Pancreas (tissue), 10 donors: ENCODE measurements at places on chromosomes 6 and 20. TPM values are rescaled to one million over a fixed set of nuclear protein-coding genes. Genes with fewer than 3 reads are reported as not detected.

DNA sequence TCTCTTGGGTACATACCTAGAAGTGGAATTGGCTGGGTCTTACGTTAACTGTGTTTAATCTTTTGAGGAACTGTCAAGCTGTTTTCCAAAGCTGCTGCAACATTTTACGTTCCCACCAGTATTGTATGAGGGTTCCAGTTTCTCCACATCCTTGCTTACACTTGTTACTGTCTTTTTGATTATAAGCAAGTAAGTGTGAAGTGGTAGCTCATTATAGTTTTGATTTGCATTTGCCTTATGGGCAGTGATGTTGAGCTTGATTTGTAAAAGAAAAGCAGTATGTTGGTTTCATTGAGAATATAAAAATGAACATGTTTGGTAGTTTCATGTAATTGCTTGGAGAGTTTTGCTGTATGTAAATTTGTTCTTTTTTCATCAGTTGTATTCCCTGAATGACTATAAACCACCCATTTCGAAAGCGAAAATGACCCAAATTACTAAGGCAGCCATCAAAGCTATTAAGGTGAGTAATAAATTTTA, 40.4 kb downstream of the SCAF8 start:
- no peak for DNase-seq

GRCh38 chr6:128121610-128122009, 220.8 kb upstream of the THEMIS start:
- no peak for DNase-seq

DNA sequence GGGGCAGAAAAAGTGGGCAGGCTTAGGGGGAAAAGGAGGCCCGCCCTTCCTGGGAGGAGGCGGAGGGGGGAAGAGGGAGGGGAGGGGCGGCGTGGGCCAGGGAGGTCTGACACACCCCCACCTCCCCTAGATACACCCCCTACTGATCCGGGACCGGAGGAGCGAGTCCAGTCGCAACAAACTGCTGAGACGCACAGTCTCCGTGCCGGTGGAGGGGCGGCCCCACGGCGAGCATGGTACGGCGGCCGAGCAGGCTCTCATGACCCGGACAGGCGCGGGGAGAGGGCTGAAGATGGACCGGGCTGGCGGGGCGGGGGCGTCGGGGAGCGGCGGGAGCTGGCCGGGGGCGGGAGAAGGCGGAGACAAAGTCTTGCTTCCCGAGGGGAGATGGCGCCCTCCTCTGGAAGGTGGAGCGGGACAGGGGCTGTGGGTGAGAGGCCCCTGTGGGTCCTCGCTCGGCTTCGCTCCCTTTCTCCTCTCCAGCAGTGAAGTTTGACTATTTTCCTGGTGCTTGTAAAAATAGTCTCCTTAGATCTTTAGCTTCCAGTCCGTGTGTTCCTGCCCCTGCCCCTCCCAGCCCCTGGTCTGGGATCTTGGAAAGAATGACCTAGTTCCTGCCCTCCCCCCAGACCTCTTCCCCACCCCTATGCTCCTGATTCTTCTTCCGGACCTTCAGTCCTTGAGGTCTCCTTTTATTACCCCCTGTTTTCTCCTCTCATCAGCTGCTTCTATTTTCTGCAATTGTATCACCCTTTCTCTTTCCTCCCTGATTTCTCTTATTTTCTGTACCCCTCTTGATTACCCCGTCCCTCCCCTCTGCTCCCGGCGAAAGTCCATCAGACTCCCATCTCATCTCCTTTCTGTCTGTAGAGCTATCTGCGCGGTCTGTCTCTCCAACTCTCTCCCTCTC, 6.1 kb downstream of the SYNGAP1 start:
- DNase-seq = peak; percentile 87

- no peak for DNase-seq
Measured at GRCh38 chr6:42410861-42411260, 40.9 kb downstream of the TRERF1 start.

Gene RPS6KA2
- total RNA-seq = 95.4 TPM

GRCh38 chr6:130054725-130055124, 36.3 kb downstream of the L3MBTL3 start:
- no peak for DNase-seq

- DNase-seq = no peak
Measured at GRCh38 chr6:166003569-166003968, 164.1 kb downstream of the TBXT start.

DNA sequence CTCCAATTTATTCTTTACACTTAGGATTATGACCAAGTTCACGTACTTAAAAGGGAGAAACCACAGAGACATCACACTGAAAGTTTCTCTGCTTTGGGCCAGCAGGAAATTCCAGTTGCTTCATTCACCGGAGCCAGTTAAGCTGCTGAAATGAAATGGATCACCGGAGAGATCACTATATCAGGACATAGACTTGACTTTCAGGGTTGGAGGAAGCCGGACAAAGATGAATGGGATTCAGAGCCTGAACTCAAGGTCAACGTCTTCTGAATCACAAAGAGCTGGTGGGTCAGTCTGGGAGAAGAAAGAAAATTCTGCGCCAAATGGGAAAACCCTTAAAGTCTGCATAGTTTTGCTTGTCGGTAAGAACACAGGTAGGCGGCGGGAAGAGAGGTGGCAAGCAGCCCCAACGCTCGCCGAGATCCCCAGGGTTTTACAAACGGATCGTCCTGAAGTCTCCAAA, 81.9 kb upstream of the CCDC28A start:
- no peak for DNase-seq

DNA sequence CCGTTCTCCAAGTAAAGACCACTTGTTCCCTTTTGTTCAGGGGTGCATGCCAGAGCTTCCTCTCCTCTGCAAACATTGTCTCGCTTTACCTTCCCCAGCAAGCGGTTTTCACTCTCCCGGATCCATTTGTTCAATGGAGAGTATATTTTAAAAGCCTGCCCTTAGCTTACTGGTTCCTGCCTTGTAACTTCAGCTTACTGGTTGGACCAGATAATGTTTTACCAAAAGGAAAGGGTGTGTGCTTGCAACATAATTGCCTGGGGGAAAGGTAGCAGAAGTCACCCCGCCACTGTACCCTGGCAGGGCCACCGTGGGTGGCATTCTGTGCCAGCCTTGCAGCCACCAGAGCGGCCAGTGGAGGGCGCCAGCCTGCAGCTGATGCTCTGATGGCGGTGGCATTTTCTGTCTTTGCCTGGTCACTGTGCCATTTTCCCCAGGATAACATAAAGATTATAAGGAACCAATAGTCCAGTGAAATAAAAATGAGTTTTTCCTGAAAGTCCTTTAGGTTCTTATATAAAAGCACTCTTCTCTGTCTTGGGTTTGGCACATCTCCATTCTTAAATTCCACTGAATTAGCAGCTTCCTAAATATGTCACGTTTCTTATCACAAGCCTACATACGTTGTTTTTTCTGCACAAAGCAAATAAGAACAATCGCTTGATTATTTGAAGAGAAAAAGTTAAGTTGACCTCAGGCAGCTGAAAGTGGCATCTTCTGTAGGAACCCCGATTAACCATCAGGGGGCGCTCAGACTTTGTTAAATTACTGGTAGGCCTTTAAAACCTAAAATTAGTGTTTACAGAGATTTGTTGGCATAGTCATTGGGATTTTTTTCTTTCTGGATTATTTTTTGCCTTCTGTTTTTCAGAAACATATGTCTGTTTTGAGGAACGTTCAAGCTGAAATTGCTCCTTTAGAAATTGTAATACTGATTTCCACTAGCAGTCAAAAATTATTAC, 67.4 kb upstream of the XRN2 start:
- DNase-seq = peak; percentile 69

DNA sequence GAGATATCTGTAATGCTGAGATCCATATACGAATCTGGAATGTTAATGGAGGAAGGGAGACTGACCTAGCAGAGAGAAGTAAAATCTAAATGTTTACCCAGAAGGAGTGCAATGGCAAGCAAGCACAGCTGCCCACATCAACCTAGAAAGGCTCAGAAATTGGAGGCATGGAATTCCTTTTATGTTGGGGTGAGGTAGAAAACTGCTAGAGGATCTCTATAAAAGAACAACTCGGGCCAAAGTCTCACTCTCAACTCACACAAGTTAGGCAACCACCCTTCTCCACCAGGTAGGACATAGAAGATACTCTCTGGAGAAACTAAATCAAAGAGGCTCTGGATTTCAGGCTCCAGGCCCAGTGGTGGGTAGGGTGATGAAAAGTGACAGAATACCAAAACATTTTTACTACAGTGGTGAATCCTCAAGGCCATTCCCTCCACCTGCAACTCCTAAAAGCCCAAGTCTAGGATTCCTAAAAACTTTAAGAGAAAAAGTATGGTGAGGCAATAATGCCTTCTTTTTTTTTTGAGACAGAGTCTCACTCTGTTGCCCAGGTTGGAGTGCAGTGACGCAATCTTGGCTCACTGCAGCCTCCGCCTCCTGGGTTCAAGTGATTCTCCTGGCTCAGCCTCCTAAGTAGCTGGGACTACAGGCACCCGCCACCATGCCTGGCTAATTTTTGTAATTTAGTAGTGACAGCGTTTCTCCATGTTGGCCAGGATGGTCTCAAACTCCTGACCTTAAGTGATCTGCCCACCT, 9.5 kb upstream of the ADGRG6 start:
- no peak for DNase-seq

GRCh38 chr6:73642530-73642929, 11.3 kb downstream of the SLC17A5 start:
- no peak for DNase-seq

Gene CBLN4
- 0.51 TPM for total RNA-seq

Gene MAN1A1
- total RNA-seq = 86.1 TPM
